Right renal cortex interstitium (tissue), 3 donors: ENCODE measurements at places on chromosomes 1 and 21.

DNA sequence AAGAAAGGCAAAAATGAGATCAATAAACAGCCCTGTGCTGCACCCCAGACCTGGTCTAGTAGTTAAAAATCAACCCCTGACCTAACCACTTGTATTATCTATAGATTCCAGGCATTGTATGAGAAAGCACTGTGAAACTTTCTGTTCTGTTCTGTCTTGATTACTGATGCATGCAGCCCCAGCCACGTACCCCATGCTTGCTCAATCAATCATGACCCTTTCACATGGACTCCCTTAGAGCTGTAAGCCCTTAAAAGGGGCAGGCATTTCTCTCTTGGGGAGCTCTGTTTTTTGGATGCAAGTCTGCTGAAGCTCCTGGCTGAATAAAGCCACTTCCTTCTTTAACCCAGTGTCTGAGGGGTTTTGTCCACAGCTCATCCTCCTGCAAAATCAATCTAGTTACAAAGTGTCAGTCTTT lies 24.2 kb upstream of the CD34 start:
- no peak for DNase-seq

DNA sequence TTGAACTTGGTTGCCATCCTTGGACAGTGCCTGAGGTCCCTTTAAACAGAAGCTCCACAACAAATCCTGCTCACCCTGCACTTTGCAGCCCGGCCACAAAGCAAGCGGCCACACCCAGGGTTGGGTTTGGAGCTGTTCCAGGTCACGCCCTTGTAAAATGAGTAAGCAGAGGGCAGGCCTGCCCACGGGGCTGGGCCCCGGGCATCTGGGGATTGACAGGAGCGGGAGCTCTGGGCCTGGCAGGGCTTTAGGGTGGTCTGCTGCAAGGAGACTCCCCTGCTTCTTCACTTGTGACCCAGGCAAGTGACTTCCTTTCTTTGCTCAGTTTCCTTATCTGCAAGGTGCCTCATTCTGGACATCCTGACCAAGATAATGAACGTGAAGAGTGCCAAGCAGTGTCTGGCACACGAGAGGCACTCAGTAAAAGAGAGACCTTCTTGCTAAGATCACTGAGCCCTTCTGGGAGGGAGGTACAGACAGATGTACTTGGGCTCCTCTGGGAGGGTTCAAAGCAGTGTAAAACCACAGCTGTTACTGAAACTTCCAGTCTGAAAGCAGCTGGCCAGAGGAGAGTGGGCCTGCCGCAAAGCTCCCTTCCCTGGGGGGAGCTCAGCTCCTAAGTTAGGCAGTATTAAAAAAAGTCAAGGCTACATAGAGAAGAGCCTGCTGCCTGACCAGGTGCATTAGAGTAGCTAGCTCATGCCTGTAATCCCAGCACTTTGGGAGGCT lies 2.6 kb downstream of the E2F2 start:
- no peak for DNase-seq

GRCh38 chr21:14773777-14774345 lies 227.7 kb upstream of the SAMSN1 start:
- no peak for DNase-seq

DNA sequence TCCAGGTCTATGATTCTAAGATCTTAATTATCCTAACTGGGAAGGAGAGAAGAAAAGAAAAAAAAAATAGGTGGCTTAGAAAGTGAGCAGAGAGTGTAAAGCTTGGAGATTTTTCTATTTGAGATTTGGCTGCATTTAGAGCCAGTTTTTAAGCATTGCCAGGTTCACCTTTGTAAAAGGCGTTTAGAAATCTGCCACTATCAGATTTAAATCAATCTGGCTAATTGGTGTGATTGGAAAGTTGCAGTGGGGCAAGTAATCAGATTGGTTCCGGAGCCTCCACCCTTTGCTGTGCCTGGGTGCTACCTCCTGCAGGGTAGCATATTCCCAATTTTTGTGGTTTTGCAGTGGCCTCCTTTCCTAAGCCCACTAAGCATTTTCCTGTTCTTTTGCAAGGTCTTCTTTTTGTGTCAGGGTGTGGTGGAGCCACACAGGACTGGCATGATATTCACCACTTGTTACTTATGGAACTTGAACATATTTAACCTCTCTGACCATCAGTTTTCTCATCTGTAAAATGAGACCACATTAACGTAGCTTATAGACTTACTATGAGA lies 48.5 kb upstream of the PPP2R5A start:
- no peak for DNase-seq

DNA sequence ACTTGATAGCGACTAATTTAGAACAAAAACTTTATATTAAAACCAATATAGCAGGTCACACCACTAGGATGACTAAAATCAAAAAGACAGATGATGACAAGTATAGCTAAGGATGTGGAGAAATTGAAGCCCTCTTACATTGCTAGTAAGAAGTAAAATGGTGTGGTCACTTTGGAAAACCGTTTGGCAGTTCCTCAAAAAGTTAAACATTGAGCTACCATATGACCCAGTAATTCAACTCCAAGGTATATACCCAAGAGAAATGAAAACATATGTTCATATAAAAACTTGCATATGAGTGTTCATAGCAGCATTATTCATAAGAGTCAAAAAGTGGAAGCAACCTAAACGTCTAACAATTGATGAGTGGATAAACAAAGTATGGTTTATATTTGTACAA lies 13.0 kb upstream of the SERINC2 start:
- DNase-seq, result no peak

- DNase-seq, result no peak
These were observed 18.8 kb downstream of the C1orf52 start for GRCh38 chr1:85240643-85241042.

DNA sequence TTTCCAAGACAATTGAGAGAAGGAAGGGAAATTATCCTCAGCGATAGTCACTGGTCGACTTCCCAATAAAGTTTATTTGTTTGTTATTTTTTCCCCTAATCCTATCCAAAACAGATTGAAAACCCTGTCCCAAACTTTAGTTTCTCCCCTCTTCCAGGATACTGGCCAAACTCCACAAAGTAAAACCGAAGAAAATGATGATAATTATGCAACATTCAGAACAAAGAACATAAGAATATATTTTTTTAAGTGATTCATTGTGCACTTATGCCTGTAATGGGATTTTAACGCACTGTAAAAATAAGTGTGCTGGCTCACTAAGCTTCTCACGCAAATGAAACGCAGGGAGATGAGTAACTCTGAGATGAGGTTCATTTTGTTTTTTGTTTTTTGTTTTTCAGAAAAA lies 6.0 kb downstream of the GLIS1 start:
- DNase-seq, result no peak

DNA sequence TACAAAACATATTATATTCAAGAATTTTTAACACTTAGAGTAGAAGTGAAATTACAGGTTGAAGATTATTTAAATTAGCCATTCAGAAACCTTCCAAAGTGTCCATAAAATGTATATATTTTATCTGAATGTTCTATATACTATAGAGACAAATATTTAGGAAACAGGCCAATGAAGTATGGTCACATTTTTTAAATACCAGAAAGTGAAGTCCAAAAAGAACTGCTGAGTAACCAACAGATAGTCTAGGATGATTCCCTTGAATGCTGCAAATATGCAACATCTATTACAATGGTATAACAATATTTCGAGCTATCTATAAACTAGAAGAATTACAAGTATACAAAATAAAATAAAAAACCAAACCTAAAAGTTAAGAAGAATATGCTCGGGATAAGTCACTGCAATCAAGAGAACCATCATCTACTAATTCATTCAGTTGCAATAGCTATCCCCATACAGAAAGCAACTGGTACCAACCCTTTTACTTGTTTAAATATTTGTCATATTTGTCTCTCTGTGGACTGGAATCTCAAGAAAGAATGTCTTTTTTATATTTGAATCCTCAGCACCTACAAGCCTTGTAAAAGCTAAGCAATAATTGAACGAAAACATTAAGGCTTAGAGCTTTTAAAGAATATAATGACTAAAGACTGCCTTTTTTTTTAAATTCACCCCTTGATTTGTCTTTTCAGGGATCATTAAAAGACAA lies 8.1 kb downstream of the ODF2L start:
- no peak for DNase-seq

- DNase-seq, result no peak
These were observed 671.7 kb upstream of the PTBP2 start for GRCh38 chr1:96049759-96050409.

DNA sequence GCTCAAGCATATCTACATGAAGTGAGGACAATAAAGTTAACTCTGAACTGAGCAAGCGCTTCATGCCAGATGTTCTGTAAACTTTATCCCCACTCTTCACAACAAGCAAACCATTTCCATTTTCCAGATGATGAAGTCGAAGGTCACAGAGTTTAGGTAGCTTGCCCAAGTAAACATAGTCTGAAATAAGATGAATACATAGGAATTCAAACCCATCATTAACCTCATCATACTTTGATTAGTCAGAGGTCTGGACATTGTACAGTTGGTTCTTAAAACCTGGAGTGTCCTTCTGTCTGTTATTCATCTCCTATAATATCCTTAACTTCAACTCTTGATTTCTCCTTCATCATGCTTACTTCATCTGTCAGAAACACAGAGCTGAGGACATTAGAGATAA lies 180.3 kb upstream of the C8B start:
- DNase-seq, result no peak

- DNase-seq, result no peak
These were observed 65.7 kb upstream of the NHLH2 start for GRCh38 chr1:115906627-115907026.

GRCh38 chr1:224804220-224804619 lies 125.3 kb upstream of the DNAH14 start:
- no peak for DNase-seq

DNA sequence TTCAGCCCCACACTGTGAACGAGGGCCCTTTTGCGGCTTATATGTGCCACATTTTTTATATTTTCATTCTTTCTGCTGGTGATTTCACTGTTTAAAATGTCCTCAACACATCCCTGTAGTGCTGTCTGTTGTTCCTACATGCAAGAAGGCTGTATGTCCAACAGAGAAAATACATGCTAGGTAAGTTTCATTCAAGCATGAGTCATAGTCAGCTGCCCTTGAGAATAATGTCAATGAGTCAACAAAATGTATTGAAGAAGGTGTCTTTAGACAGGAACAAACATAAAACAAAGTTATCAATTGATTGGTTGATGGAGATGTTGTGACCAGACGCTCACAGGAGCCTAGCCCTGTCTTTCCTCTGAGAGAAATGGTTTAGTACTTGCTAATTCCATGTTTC lies 553.4 kb downstream of the PLPP3 start:
- DNase-seq, result no peak

DNA sequence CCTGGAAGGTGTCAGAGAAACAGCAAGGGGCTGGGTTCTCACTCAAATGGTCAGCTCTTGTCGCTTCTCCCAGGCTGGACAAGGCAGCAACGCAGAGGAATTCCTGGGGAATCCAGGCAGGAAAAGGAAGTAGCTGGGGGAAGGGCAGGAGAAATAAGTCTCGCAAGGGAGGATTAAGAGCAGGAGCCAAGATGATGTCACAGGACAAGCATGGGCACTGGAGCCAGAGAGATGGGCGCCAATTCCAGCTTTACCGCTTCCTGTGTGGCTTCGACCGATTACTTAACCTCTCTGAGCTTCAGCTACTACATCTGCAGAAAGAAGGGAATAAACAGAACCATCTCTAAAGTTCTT lies 70.5 kb downstream of the SSBP3 start:
- no peak for DNase-seq

DNA sequence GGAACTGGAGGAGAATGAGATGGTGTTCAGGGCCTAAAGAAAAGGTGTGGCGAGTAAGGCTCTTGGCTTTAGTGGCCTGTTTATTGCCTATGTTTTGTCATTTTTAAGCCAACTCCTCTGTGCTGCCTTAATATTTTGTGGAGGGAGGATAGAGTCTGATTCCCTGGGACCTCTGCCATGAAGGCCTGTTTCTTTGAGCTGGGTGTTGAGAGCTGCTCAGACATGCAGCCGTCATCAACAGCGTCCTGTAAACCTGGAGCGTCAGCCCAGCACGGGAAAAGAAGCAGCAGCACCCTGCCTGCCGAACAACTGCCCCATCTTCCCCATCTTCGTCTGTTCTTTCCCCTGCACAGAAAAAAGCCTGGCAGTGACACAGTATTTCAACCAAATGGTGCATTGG lies 27.1 kb upstream of the SNX27 start:
- no peak for DNase-seq

DNA sequence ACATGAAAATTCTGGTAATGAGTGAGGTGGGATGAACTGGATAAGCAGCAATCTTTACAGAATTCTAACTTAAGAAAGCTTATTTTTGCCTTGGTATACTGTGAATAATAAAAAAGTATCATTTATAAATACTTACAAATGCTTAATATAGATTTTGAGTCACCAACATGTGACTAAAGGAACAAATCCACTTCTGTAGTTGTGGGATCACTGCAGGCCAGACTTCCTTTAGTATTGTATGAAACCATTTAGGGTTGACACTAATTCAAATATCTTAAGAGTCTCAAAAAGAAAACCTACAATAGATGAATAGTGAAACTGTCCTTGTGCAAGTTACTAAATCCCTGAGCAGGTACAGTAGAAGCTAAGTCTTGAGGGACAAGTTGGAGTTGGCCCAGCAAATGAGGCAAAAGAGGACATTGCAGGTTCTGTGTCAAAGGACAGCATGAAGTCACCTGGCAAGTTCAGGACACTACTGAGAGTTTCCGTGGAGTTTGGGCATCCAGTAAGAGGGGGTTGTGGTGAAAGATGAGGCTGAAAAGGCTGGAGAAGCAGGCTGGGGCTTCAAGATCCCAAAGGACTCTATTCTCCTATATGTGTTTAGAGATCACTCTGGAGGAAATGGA lies 5.9 kb upstream of the THEM4 start:
- no peak for DNase-seq

DNA sequence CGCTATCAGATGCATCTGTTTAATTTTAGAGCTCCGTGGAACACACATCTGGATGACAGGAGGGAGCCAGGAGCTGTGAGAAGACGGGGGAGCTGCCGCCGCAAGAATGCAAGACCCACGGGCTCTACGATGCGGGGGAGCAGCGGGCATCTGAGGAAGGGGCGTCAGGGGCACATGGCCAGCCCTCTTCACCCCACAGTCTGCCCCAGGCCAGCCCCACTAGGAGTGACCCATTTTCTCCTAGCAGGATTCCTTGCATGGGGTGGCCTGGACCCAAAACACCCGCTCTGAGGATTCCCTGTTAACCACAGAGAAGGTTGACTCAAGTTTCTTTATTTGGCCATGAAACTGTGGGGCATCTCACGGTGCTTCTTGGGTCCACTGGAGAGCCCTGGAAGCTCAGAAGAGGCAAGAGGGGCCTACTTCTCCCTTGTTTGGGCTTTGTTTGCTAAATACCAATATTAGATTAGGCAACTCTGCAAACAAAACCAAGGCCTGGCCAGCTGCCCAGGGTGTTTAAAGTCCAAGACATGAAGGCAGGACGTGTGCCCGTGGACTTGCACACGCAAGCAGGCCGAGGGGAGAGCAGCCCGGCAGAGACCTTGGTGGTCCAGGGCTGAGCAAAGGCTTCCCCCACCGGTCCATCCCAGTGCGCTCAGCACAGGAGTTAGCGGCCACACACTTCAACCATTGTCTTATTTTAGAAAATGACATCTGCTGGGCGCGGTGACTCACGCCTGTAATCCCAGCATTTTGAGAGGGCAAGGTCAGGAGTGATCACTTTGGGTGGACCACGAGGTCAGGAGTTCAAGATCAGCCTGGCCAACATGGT lies 89.8 kb downstream of the DHRS3 start:
- DNase-seq, result no peak
